ENCODE measurements at places on chromosomes 1 and 21.

DNA sequence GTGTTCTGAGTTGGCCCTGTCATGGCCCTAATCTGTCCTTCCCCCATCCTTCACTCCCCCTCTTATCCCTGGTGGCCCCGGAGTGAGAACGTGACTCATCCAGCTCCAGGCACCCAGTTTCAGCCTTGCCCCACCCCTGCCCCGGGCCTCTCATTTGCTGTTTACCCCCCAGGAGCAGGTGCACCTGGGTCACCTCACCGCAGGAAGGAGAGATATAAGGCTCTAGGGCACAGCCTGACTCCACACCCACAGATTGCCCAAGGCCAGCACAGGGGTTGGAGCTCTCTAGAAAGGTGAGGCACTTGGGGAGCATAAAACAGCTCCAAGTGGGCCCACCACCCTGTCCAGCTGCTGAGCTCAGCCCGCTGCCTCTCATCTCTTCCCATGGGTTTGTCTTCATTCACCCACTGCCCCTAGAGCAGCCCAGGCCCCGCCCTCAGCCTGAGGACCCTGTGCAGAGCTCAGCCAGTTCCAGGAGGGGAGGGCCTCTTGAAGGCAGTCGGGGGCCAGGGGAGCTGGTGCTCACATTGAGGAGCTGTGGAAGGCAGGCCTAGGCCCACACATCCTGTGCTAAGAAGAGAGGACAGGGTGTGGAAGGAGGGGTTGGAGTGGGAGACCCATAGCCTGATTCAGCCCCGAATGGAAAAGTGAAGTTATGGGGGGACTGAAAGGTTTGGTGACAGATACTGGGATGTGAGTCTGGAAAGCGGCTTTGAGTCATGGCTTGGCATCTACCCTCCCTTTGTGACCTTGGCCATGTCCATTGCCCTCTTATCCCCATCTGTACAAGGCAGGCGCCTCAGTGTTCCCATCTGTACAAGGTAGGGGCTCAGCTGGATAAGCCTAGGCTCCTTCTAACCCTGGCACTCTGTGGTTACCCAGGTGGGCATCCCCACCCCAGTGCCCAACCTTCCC lies 16.1 kb upstream of the GPR37L1 start:
- DNase-seq: no peak

- DNase-seq: no peak
Measured at GRCh38 chr21:29313662-29314408, 15.1 kb downstream of the BACH1 start.

GRCh38 chr1:20588634-20589225 lies at the start of gene CDA:
Gene CDA, plus strand, starts transcription at chr1:20589097. Its CDS starts 33 bp downstream, at chr1:20589130.
- DNase-seq: no peak

DNA sequence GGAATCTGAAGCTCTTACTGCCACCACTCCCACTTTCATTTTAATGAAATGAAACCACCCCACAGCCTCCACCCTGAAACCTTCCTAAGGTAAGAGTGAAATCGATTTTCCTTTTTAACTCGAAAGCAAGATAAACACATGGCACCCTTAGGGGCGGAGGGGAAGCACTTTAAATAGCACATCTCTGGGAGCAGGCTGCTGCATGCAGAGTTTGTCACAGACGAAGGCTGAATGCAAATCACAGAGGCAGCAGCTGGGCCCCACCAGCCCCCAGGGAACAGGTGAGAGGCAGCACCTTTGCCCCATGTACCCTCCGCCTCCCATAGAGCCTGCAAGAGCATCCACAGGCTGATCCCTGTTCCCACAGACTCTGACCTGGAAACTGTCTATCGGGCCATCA lies 60.0 kb upstream of the GRIK3 start:
- DNase-seq: no peak

DNA sequence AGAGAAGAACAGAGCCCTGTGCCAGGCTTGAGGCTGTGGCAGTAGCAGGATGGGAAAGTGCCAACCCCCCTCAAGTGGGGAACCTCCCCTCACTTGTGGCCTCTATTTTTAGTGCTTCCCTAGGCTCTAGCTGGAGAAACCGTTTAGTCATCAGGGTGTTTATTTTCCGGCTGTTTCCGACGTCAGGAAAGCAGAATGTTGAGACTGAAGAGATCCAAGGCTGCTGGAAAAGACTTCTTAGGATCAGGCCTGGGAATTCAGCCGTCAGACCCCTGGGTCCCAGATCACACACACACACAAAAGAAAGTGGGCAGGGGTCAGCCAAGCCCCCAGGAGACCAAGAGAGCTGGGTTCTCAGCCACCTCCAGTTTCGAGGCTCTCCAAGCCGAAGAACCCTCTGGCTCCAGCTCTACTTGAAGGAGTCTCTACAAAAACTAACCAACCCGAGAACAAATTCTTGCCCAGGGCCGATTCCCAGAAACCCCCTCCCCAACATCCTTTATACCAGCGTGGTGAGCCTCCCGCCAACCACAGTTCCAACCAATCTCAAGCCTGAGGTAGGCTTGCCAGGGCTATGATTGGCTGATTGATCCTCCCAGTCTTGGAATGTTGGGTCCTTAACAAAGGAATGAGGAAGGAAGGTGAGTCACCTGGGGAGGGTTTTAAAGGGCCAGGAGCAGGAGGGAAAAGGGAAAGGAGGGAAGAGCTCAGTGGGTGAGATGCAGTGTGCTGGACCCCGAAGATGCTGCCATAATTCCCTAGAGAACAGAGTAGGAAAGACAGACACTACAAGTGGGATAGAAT lies 2.5 kb upstream of the MEF2D start:
- no peak for DNase-seq
